Stromal cell of bone marrow (primary cell): ENCODE measurements at places on chromosomes 11 and 22.

- DNase-seq: no peak
These were observed 13.0 kb downstream of the NEU3 start for GRCh38 chr11:75001686-75002085.

GRCh38 chr11:35425603-35426212 is 6.3 kb upstream of the SLC1A2 start:
- DNase-seq: no peak

- no peak for DNase-seq
These were observed 20.4 kb downstream of the PPP6R3 start for GRCh38 chr11:68480852-68481510.

GRCh38 chr11:10390375-10390774 is 64.7 kb upstream of the AMPD3 start:
- no peak for DNase-seq

DNA sequence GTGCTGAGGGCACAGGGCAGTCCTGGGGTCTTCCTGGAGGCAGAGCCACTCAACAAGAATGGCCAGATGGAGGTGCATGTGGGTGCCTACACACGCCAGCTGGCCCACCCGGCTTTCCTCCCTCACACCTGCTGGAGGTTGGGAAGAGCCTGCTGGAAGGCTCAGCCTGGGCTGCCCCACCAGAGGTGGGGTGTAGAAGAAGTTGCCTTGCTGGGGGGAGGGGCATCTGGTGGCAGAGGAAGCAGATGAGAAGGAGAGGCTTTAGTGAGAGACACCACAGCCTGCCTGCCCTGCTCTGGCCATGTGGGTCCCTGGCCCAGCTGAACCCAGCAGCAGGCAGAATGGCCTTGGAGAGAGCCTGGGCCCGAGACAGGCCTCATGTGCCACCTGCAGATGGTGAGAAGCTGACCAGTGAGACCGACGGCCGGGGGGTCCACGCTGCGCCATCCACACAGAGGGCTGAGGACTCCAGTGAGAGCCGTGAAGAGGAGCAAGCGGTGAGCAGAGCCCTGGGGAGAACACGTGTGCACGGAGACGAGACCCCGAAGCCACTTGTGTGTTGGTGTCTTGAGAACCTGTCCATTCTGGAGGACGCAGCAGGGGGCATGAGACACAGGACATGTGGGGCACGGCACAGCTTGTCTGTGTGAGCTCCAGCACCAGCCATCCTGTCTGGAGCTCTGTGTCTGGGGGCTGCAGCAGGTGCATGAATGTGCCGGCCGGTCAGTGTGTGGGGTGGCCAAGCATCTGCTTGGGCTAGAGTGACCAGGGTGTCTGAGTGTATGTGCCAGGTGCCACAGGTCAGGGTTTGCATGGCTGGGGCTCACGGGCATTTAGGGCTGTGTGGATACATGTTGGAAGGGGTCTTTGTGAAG is 2.7 kb downstream of the B4GALNT4 start:
- DNase-seq: no peak

GRCh38 chr11:59200423-59200746 is 12.3 kb downstream of the MPEG1 start:
- no peak for DNase-seq

DNA sequence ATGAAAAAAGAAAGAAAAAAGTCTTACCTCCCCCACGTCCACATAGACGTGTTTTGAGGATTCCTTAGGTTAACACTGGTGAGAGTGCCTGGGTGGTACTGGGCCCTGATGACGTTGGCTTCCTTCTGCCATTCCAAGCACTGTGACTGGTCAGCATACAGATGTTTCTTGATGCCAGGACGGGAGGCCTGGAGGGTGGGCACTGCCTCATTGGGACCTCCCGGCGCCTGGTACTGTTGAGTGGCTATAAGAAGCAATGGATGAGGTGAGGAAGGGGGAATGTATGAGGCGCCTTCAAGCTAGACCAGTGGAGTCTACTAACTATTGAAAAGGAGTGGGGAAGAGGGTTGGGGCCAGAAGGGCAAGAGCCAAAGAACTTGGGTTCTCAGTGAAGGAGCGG is 45.3 kb downstream of the MICAL2 start:
- no peak for DNase-seq

DNA sequence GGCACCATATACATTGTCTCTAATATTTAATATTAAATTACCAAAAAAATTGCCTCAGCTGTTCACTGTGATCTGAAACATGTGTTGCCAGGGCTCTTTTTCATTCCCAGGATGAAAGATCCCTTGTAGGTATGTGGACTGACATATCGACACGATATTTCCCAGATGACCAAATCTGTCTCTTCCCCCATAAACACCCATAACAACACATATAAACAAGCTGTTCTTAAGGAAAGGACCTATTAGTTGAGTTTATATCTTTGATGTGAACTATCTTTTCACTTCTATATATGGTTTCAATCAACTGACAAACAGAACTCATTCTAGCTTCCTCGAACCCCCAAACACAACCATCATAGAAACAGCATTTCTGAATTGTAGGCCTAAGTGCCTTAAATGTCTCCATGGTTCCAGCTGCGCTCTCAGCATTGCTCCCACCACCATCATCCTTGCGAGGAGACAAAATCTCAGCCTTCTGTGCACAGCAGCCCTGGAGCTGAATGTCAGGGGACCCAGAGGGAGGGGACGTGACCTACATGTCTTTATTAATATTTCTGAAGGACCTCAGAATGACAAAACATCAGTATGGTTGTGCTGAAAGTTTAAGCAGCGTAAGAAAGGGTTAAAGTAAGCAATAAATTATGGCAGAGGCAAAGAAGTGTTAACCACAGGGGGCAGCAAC is 67.0 kb downstream of the ETS1 start:
- no peak for DNase-seq

DNA sequence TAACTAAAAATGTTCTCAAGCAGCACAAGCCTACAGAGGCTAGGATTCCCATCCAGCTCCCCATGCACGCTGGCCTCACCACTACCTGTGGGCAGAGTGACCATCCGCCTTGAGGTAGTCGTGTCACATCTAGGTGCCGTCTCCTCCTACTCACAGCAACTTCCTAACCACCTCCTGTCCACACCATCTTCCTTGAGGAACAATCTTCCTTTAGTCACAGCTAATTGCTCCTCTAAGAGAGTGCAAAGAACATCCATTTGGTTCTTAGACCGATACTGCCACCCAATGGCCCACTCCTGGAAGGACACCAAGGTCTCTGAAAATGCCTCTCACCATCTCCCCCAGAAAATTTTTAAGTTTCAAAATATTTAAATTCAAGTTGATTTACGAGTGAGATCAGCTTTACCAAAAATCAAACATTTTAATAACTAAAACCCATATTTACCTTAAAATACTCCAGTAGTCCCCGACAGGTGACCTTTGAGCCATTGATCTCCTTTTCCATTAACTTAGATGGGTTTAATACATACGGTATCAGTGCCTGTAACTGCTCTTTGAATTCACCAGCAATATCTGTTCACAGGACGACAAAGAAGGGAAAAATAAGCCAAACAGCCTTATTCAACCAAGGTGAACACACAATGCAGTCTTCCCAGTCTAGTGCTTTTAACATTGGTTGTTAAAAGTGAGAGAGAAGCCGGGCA is 21.7 kb upstream of the PLAAT3 start:
- peak; percentile 35 for DNase-seq

DNA sequence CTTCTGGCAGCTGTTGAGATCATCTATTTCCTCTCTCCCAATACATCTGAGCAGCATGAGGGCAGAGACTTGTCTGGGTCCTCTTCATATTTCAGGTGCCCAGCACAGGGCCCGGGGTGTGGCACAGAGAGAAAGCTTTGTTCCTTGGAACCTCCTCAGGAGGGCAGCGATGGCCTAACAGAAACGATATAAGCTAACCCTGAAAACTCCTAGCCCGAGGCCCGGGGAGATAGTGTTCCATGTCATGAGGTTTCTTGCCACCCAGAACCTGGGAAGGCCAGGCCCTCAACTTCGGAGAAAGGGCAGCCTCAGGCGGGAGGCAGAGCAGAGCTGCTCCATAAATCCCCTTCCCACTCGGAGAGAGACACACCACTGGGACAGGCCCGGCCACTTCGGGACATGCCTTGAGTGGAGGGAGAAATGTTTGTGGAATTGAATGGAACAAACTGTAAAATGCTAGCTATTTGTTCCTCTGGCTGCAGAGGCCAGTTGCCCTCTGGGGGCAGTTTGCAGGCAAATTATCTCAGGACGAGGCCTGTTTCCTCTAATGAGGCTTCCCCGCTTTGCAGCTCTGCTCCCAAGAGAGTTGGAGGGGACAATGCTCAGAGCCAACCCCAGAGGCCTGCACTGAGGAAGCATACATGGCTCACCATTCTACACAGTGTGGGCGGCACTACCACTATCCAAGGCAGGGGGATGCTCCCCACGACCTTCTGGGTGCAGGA is 11.6 kb downstream of the ARRB1 start:
- no peak for DNase-seq

DNA sequence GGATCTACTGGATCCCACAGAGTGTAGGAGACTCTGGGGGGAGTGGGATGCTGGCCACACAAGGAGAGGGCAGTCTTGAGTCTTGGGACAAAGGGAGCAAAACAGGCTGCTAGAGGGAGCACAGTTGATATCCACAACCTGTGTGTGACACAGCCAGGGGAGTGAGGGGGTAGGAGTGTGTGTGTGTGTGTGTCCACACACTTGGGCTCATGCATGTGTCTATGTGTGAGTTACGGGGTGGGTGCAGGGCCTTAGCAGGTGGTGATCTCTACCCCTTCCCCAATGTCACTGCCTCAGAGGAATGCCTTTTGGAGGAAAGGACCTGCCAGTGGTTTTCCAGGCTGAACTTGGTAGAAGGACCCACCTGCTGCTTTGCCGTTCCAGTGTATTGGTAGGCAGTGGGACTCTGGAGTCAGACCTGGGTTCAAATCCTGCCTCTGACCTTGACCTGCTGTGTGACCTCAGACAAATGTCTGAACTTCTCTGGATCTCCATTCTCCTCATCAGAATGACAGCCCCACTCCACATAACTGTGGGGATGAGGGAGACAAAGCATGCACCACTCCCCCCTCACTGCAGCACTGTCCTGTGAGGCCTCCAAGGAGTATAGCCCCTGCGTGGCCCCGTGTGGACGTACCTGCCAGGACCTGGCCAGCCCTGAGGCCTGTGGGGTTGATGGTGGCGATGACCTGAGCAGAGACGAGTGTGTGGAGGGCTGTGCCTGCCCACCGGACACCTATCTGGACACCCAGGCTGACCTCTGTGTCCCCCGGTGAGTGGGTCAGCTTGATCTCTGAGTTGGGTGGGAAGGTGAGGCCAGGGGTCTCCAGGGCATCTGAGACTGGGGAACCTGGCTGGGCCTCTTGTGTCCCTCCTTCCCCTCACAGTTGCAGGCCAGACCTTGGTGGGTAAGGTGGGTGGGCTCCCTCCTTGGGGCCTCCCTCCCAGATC is 27.4 kb downstream of the OTOG start:
- no peak for DNase-seq

GRCh38 chr11:79236541-79236971 is 204.3 kb downstream of the TENM4 start:
- DNase-seq: peak; percentile 45

DNA sequence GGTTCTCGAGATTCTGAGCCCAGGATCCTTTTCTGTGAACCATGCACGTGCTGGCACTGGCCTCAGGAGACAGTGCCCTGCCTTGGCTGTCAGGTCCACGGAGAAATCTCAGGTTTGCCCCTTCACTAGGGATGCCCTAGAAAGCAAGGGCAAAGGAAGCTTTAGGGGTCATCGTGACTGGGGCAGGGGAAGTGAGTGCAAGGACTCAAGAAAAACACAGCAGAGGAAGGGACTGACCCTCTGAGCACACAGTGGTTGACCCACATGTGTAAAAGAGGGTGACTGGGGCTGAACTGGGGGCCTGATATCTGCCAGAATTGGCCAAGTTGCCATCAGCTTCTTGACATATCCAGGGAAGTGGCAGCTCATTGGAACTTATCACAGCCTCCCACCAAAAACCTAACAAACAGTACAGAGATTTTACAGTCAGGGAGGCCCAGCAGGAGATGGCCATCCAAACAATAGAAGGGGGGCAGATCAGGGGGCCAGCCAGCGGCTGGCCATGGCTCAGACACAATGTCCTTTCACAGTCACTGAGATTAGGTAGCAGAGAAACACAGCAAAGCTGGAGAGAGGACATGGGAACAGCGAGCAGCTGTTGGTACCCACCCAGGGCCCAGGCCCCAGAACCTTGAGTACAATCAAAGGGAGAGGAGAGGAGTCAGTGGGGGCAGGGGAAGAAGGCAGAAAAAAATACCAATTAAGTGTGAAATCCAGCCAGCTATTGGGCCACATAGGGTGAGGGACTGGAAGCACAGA is 4.4 kb downstream of the TMEM121B start:
- DNase-seq: no peak

GRCh38 chr11:48098024-48098423 is 117.7 kb downstream of the PTPRJ start:
- no peak for DNase-seq
